Muscle of leg (tissue), 16 donors: ENCODE measurements at places on chromosomes 11 and 22. TPM values are rescaled to one million over a fixed set of nuclear protein-coding genes. Genes with fewer than 3 reads are reported as not detected.

TNNI2 gene
- 3,726 TPM for total RNA-seq

MMP13 gene
- 0.04 TPM for total RNA-seq

CARD16 gene
- 8.3 TPM for total RNA-seq

SMIM35 gene
- total RNA-seq = under 0.01 TPM

TMEM191C gene
- 0.40 TPM for total RNA-seq

FOSL1 gene
- total RNA-seq = not detected

HEPHL1 gene
- total RNA-seq = not detected

OR5P2 gene
- total RNA-seq = not detected

SAA2 gene
- not detected for total RNA-seq

OR10A2 gene
- not detected for total RNA-seq

PHLDA2 gene
- not detected for total RNA-seq

SLC29A2 gene
- 10.1 TPM for total RNA-seq
